ENCODE measurements at places on chromosomes 5 and 9.

DNA sequence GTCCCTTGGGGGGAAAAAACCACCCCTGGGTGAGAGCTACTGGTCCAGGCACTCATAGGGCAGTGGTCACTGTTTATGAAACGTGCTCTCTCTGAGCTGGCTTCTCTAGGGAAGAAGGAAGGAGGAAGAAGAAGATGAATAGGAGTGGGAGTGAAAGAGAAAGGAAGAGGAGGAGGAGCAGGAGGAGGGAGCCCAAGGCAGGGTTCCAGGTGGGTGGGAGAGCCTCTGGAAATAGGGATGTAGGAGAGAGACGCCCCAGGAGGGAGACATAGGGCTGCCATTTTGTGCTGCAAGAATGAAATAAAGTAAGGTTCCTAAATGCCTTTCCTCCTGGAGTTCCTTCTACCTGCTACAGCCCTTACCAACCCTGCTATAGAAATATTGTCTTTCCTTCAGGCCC is 65.7 kb downstream of the PCDH1 start:
- DNase-seq: no peak

DNA sequence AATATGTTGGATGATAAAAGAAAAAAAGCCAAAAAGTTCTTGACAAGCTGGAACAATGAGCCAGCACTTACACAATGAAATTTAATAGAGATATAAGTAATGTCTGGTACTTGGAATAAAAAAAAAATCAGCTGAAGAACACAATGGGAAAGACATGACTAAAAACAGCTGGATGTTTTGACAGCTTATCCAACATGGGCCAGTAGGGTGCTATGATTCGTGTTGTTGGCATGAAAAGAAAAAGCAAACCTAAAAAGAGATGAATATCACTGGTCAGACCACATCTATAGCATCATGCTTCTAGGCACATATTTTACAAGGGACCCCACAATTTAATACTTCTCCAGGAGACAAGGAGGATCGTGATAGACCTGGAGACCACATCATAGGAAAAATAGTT is 175.3 kb downstream of the ARL15 start:
- no peak for DNase-seq

GRCh38 chr5:62475072-62475471 is 62.5 kb downstream of the IPO11 start:
- DNase-seq: no peak

GRCh38 chr9:130880599-130881220 is 15.9 kb downstream of the QRFP start:
- DNase-seq: no peak
